Tongue (tissue), 3 donors: ENCODE measurements at places on chromosomes 3 and 15. TPM values are rescaled to one million over a fixed set of nuclear protein-coding genes. Genes with fewer than 3 reads are reported as not detected.
A peak's percentile ranks its signal among the peaks of the same experiment; 100 is the strongest.

XIRP1 gene
- 113 TPM for total RNA-seq

TMEM212 gene
- total RNA-seq, result not detected

NR2F2 gene
- 22.0 TPM for total RNA-seq

ARL14 gene
- not detected for total RNA-seq

IL5RA gene
- 0.31 TPM for total RNA-seq

GOLGA8S gene
- 0.21 TPM for total RNA-seq

TMCO5A gene
- total RNA-seq, result not detected

TRPM1 gene
- total RNA-seq, result not detected

TMEM39A gene
- 55.7 TPM for total RNA-seq

XXYLT1 gene
- 29.5 TPM for total RNA-seq

TMEM89 gene
- total RNA-seq, result not detected

PLSCR2 gene
- total RNA-seq, result not detected

OGG1 gene
- 16.5 TPM for total RNA-seq

POU1F1 gene
- total RNA-seq, result not detected

NMNAT3 gene
- 7.5 TPM for total RNA-seq

OR5K2 gene
- total RNA-seq, result not detected

POTEB3 gene
- not detected for total RNA-seq

TLR9 gene
- total RNA-seq, result not detected

DNA sequence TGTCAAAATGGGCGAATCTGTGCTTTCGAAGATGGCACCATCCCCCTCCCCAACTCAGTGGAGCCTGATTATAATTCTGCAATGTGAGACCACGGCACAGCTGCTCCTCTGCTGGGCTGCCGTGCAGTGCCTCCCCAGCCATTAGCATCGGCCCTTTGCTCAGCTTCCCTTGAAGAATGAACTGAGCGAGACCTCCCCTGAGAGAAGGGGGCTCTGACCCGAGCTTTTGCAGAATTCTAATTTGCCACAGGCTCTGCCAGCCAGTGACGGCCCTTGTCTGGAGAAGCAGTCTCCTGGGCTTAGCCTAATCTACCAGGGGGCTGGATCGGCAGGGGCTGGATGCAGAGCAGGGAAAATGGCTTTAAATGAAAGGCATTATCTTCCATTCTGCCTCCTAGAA, 57.2 kb downstream of the GLDN start:
- DNase-seq, result peak; percentile 22

GRCh38 chr15:52784799-52785671, 5.1 kb downstream of the ONECUT1 start:
- no peak for DNase-seq

GRCh38 chr15:79376383-79376782, 55.8 kb upstream of the MINAR1 start:
- DNase-seq, result no peak

GRCh38 chr3:94069194-94069813, 6.4 kb downstream of the NSUN3 start:
- peak; percentile 45 for DNase-seq

DNA sequence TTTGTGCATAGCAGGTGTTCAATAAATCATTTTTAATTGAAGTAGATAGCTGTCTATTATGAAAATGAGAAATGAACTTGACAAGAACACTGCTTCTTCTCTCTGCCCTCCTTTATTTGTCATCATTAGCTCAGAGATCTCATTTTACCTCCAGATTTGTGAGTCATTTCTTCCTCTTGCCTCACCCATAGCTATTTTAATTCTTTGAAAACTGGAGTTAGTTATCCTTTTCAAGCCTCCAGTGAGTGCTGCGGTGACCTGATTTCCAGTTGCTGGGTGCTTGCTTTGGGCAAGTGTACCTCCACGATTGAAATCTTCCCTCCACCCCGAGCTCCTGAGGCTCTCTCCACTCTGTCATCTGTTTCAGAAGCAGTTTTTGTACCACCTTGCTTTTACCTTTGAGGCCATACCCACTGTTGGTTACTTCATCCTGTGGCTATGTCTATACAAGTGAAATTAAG, 114.6 kb downstream of the NFKBIZ start:
- DNase-seq, result no peak

GRCh38 chr15:61584410-61584809, 355.3 kb upstream of the RORA start:
- DNase-seq, result peak; percentile 23

GRCh38 chr15:84035399-84035766, 200.2 kb upstream of the GOLGA6L4 start:
- DNase-seq, result peak; percentile 48

DNA sequence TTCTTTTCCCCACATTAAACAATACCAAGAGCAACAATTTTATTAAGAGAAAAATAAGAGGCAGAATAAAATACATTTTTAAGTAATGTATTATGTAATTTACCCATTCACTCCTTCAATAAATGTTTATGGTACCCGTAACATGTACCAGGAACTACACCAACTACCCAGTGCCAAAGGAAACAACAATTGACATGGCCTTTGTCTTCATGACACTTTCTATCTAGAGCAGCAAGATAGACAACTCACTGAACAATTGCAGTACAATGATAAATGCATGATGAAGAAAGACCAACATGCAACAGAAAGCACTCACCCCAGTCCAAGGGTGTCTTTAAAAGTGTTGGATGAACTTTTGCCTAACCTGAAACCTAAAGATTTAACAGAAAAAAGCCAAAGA, 493.8 kb downstream of the IGSF11 start:
- no peak for DNase-seq

- peak; percentile 35 for DNase-seq
Measured at GRCh38 chr3:39220407-39221140, 28.2 kb upstream of the XIRP1 start.

GRCh38 chr3:161323926-161324621, 47.2 kb downstream of the SPTSSB start:
- no peak for DNase-seq

DNA sequence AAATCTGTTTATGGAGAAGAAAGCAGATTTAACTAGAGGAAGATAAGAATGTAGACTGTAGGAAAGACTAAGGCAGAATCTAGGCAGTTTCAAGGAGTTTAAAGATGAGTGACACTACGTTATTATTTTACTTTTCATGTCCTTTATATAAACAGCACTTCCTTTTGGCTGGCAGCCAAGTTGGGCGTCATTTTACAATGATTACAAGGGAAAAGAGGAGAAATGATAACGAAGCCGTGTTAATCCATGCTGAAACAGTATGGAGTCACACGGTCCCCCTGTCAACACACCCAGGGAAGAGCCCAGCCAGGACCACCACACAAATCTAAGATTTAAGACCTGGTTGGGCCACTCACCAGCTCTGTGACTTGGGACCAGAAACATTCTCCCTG, 83.7 kb upstream of the NEO1 start:
- DNase-seq, result peak; percentile 43

DNA sequence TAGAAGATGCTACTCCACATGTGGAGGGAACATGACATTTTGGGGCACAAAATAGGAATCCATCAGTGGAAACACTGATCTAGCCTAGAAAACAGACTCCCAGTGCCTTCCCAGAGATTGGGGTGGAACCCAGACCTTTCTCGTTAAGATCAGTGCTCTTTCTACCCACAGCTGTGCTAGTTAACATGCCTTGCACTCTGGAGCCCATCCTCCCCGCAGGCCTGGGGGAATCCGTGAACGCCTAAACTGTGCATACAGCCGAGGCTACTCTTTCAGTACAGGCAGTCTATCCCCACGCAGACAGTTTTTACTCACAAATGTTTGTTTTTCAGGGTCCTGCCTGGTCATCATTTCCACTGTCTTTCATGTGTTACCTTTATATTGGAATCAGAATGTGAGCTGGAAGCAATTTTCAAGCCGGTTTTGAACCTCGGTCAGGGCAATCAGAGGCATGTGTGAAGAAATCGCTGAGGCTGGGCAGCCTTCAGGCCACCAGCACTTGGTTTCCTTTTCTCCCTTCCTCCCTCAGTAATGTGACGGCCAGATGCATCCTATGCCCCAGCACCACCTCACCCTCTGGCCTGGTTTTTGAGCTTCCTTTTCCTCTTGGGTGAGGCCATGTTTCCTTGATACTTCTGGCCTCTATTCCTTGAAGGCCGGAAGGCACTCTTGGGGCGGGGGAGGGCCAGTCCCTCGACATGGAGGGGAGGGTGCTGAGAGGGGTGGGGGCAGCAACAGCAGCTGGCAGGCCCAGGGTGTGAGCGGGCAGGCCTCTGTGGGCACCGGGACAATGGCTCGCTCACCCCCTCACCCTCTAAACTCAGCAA, 123.6 kb upstream of the GALNT15 start:
- DNase-seq, result no peak

DNA sequence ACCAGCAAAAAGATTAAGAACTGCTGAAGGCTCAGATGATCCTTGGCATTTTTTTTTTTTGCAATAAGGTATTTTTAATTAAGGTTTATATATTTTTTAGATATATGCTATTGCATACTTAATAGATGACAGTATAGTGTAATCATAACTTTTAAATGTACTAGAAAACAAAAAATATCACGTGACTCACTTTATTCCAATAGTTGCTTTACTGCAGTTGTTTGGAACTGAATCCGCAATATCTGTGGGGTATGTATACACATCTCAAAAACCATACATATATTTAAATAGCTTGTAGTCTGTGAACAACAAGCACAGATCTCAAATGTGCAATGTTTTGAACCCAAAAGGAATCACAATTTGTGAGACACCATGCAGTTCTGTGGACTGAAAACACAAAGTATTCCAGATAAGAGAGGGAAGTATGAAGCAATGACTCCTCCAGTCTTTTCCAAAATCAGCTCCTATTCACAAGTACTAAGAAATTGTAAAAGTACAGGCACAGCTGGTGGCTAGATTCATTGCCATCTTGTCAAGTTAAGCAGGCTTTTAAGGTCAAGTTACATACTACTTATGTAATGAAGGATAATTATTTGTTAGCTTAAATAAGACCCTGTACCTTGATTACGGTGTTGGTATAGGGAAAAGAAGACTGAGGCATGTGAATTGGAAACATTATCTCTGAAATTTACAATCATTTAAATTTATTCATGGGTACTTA, 331.1 kb downstream of the TBC1D5 start:
- peak; percentile 6 for DNase-seq

- DNase-seq, result no peak
Measured at GRCh38 chr3:130340766-130341165, 4.7 kb upstream of the COL6A5 start.

DNA sequence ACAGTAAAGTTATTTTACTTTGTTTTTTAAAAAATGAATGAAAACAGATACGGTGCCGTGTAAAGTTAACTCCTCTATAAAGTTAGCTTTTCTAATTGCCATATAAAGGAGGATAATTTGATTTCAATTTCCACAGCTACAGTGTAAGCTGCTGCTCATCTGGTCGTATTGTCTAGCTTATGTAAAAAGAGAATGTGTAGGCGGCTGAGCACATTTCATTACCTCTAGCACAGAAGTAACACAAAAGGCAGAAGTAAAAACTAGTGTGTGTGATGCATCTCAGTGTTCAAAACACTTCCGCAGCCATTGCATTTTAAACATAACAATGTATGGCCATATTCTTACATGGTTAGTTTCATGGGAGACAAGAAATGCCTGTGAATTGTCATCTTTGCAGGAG, 105.0 kb upstream of the P2RY1 start:
- DNase-seq, result no peak

DNA sequence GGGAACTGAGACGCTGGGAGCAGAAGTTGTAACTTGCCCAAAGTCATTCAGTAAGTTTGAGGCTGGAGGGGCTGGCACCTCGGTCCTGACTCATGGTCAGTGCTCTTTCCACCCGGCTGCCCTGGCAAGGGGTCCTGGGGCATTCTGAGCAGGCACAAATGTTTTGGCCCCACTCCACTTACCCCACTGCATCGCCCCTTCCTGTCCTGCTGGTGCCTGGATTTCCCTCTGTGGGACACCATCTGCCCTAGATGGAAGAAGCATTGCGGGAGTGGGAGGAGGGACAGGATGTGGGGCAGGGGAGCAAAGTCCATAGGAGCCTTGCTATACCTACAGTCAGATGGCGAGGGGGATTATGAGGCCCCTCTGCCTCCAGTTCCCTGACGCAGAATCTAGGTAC, 4.5 kb downstream of the CORO2B start:
- no peak for DNase-seq

DNA sequence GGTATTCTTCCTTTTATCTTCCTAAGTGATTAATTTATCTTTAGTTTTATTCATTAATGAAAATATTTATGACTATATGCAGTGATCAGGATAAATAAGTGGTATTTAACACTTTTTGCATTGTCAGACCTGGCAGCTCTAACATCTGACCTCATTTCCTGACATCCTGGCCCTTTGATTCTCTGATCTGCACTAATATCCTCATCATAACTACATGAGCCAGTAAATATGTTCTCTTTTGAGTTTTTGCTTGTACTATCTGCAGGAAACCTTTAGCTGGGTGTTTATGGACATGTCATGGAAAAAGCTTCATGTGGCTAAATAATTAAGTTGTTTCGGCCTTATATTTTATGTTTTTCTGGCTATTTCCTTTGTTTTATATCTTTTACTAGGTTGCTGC, 10.5 kb downstream of the NKTR start:
- DNase-seq, result no peak

DNA sequence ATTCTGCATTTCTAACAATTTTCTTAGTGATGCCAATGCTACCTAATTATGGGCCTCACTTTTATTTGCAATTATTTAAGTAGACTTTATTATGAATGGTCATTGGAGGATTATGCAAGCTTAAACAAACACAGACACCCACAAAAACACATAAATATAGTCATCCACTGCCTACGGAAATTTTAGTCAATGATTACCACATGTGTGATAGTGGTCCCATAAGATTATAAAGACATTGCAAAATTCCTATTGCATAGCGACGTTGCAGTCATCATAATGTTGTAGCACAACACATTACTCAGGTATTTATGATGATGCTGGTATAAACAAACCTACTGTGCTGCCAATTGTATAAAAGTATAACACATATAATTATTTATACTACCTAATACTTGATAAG, 247.8 kb upstream of the ALCAM start:
- DNase-seq, result no peak

DNA sequence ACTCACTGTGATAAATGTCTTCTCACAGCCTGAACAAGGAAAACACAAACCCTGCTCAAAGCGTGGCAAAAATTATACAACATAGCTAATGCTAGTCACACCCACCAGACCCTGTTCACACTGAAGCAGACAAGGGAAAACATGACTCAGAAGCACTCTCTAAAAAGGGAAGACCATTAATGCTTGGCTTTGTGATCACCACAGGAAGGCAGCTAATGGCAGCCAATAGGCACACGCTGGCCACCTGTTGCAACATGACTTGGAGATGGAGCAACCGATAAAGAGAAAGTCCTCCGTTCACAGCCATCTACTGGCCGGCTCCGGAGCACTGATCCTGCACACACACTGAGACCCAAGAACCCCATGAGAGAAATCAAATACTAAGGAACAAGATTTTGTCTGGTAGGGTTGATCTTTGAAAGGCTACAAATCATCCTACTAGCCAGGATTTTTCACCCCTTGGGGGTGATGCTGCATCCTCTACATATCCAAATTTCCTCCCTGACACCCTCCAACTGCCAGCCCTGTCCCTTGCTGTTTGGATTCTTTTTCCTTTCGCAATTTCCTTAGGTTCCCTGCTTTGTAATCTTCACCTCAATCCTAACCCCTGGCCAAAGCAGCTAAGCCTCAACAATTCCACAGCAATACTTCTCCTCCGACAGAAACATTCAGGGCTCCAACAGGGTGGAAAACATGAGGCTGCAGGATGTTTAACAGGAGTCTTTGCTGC, 3.2 kb downstream of the ZXDC start:
- DNase-seq, result peak; percentile 73
